Renal pelvis (tissue), 12 donors: ENCODE measurements at places on chromosomes 2 and 18. TPM values are rescaled to one million over a fixed set of nuclear protein-coding genes. Genes with fewer than 3 reads are reported as not detected.

TMBIM1 gene
- 86.5 TPM for polyA plus RNA-seq

PCARE gene
- polyA plus RNA-seq: 0.32 TPM

ASB1 gene
- polyA plus RNA-seq: 30.0 TPM

TANC1 gene
- polyA plus RNA-seq: 64.4 TPM

SNTG2 gene
- 4.1 TPM for polyA plus RNA-seq
